NCI-H2107 (cell line): ENCODE measurements at places on chromosomes 12 and 14.

DNA sequence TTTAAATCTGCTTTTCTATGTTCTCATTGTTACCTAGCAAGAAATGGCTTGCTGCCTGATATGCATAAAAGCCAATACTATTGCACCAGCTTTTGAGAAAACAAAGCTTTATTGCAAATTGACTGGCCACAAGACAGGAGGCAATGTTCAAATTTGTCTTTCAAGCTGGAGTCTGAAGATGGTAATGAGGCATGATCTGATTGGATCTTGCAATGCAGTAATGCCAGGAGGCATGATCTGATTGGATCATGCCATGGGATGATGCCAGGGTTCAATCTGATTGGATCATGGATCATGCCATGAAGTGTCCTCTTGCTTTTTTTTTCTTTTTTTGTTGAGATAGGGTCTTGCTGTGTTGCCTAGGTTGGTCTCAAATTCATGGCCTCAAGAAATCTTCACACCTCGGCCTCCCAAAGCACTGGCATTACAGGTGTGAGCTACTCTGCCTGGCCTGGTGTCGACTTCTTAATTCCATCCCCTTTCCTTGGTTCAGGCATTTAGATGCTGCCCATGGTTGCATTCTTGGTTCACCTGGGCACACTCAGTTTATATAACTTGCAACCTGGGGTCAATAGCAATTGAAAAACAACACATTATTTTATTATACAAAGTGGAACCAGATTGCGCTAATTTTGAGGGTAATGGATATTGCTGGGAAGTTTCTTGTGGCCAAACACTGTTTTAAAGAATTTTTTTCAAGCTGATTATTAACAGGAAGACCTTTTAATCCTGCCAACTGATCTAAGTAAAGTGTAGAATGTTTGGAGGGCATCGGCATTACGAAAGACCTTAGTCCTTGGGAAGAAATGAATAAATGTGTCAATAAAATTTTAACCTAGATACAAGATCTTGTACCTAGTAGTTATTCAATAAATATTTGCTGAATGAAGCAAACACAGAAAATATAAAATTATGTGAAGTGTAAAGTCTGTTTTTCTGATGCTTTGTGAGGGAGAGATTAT is 38.8 kb downstream of the HSD17B6 start:
- no peak for DNase-seq

DNA sequence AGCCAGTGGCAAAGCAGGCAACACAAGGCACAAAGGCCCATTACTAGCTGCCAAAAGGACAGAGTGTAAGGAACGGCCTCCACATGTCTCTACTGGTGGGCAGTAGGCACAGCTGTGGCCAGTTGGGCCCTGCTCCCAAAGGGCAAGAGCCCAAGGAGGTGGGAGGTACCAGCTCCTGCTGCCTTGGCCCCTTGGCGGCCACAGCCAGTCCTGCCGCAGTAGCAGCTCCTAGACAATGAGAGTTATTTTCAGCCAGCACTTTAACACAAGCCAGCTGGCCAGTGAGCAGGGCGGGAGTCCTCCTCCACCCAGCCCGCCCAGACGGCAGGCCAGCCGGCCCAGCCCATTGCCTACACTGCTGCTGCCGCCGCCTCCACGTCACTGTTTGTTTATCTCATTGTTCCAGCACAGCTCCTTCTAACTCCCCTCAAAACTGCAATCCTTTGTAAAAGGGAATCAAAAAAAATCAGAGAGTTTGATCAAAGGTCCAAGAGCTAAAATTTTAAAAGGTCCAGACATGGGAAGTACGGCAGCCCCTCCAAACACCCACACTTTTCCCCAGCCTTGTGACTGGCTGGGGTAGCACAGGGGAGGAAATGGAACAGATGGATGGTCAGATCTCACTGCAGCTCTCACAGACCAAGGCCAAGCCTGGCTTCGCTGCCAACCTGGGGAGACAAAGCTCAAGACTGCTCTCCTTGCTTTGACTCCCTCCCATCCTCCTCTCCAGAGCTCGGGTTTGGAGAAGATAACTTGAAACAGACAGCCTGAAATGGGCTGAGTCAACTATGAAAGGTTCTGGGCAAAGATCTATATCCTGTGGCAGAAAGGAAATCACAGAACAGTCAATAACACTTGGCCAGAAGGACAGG is 33.5 kb downstream of the FMNL3 start:
- DNase-seq = peak; percentile 69

DNA sequence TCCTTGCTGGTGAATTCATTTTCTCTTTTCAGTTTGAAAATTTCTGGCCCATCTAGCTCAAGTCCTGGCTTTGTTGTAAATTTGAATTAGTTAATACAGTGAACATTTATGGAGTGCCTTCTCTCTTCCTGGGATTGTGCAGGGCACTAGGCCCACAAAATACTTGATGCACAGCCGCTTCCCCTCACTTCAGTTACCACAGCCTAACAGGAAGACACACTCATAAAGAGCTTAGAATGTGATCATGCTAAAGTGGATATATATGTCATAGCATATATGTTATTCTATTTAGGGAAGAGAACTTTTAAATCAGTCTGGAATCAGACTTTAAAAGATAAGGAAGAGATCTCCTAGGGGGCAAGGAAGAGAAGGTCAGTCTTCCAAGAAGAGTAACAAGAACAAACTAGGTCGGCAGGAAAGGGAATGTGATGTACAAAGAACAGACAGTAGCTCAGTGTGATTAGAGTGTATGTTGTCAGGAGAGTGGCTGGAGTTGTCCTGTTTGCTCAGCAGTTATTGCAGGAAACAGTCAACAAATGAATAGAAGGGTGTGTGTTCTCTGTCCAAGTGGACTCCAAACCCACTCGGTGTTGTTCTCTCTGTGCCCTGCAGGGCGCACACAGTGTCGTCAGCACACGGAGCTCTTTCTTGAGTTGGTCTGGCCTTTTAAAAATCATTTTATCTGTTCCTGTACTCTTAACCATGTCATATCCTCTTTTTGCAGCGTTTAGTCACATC is 74.4 kb downstream of the DAAM1 start:
- DNase-seq = no peak

DNA sequence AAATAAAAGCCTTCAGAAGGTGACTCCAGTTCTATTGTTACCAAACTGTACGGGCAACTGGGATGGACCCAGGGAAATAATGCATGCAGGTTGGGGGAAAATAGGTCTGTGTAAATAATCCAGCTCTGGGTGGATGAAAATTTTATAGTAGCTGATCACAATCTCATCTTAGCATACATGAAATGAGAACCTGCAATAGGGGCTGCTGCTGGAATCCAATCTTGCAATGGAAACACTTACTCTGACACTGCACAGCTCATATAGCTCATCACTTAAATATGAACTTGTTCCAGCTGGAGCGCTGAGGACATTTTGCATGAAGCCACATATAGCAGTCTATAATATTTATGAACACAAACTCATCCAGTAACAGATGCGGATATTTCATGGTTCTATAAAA is 40.1 kb upstream of the GAS2L3 start:
- DNase-seq = no peak

DNA sequence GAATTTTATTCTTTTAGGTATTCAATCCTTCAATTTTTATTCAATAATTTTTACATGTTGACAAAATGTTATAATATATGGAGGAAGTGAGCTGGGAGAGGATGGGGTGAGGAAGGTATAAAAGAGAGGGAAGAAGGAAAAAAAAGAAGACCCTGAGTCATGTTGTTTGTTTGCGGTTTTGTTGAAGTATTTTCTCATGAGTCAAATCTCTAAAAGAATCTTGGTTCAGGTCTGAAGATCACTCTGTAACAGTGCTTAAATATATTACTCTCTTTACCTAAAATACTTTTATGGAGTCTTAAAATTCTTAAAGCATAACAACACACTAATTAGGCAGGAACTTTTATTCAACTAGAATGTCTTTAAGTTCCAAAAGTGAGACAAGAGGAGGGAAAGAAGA is 489.6 kb upstream of the GARIN6 start:
- no peak for DNase-seq

GRCh38 chr14:84465880-84466279 is 1064.1 kb upstream of the FLRT2 start:
- DNase-seq = no peak

GRCh38 chr14:87712396-87713090 is 280.4 kb downstream of the GALC start:
- no peak for DNase-seq

GRCh38 chr12:102462386-102462785 is 18.0 kb downstream of the IGF1 start:
- DNase-seq = no peak

- DNase-seq = no peak
Measured at GRCh38 chr12:94660436-94660835, 10.1 kb upstream of the TMCC3 start.
